ENCODE measurements at places on chromosomes 3 and 15. TPM values are rescaled to one million over a fixed set of nuclear protein-coding genes. Genes with fewer than 3 reads are reported as not detected.

SMCO1 gene
- total RNA-seq, result not detected

SIDT1 gene
- 37.0 TPM for total RNA-seq

POLQ gene
- 3.2 TPM for total RNA-seq

TGM5 gene
- total RNA-seq, result not detected

DNA sequence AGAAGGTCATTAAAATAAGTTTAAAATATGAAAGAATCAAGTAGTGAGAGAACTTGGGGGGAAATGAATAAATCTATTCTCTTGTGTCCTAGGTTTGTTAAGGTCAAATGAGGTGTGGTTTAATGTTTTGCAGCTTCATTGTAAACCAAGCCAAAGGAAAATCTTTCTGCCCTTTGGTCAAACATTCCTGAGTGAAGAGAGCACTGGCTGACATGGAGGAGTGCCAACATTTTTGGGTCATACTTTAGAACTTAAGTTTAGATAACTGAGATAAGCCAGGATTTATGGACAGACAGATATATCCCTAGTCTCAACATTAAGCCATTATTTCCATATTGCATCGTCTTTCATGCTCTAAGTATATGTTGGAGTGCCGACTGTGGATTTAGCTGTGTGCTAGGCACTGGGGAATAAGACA, 66.4 kb downstream of the PTPRG start:
- DNase-seq, result no peak

GRCh38 chr3:117910820-117911521, 1123.7 kb downstream of the IGSF11 start:
- no peak for DNase-seq

- peak; percentile 50 for DNase-seq
Observed at GRCh38 chr3:128489927-128490649, 2.9 kb downstream of the GATA2 start.

DNA sequence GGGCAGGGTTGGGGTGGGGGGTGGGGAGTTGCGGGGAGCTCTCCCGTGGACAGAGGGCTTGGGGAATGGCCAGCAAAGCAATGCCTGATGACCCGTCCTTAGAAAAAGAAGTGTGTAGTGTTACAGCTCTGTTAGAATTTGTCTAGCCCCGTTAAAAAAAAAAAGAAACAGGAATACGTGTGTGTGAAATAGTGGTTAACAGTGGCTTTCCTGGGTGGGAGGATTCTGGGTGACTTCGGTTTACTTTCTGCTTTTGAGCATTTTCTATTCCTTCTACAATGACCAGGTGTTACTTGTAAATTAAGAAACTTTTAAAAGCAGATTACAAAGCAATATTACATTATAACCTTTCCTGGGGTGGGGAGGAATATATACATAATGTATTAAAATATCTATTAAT, 25.0 kb downstream of the H1-8 start:
- no peak for DNase-seq

DNA sequence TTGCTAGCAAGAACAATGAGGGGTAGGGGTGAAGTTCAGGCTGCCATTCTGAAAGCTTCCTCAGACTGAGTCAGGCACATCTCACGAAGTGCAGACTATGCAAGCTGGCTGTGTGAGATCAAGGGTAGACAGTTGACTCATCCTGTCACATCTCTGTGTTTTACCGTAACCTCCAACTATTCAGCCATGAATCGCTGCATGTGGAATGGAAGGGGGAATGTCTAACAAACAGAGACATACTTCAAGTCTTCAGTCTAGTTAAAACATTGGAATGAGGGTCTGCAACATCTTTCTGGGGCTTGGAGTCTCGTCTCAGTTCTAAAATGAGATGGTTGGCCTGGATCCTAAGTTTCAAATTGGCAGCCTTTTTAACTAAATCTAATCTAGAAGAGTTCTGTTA, 25.9 kb downstream of the AGTR1 start:
- no peak for DNase-seq

DNA sequence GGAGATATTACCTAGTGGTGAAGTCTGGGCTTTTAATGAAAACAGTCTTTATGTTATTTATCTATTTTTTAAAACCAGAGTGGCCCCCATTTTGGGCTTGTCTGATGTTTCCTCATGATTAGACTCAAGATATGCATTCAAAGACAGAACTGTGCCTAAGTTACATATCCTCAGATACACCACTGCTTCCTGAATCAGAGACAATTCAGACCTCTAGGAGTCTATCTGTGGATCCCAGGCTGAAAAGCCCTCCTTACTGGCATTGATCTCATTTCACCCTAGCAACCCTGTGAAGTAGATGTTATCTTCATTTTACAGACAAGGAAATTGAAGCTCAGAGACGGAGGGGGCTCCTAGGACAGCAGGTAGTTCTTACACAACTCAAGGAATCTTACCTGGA, 16.8 kb upstream of the TGM5 start:
- DNase-seq, result no peak

- no peak for DNase-seq
Observed at GRCh38 chr3:77427528-77427927, 387.6 kb downstream of the ROBO2 start.

GRCh38 chr3:143476965-143477640, 357.5 kb downstream of the CHST2 start:
- DNase-seq, result no peak

DNA sequence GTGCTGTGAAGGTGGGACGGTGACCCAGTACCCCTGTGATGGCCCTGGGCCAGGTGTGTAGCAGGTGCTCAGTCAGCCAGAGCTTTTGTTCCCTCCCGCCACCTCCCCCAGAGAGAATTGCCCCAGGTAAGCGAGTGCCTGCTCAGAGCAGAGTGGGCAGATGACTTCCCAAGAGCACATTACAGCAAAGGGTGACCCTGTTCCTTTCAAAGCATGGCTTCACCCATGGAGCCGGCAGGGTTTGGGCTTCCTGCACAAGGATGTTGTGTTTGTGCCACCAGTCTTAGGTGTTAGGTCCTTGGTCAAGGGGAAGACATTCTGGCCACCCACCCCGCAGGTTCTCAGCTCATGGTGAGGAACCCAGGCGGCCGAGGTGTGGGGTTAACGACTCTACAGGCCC, 30.7 kb downstream of the SLC6A6 start:
- no peak for DNase-seq

DNA sequence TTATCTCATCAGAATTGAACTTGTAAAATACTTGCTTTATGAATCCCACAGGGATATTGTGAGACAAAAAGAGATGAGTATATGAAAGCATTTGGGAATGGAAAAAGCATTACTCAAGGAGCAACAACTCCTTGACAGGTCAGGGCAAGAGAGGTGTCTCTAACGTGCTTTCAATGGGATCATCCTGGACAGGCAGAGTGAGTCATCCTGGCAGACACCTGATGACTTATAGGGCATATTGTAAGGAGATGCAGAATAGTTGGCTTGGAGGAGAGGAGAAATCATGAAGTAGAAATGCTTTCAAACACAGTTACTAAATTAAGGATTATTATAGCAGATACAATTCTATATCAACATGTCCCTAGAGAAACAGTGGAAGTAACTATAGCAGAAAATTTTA, 71.9 kb upstream of the THSD4 start:
- no peak for DNase-seq

Data from mucosa of descending colon (tissue), 3 donors.